ENCODE measurements at places on chromosomes 5 and 9.

DNA sequence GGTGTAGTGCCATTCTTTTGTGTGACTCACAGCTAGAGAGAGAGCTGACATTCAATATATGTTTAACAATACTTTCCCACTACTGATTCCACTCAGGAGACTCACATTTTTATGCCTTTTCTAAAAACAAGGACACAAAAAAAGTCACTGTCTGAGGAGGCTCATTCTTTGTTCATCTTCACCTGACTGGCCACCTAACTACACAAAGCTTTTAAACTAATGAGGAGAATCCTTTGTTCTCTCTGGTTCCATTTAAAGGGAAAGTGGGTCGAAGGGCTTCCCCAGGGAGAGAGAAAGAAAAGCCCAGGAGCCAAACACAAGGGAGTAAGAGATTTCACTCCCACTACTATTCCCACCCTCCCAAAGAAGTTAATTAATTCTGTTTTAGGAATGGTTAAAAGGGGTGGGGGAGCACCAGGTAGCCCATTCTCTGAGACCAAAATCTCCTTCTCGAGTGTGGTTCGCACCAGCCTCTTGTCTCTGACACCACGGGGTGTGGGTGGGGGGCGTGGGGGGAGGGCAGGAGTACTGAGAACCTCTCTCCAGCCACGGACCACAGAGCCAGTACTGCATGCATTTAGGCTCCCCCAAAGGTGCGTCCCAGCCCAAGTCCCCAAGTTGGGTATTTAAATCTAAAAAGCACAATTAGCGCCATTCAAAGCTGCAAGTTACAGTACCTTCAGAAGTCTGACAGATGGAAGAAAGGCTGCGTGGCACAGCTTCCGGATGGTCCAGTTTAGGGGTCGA is 747 bp downstream of the TRPM3 start:
- H3K4me3 ChIP-seq = no peak overlapping the region
- DNase-seq = no peak
- H3K27me3 ChIP-seq = peaks cover 20% of the 10 kb centered on the region
- H3K27ac ChIP-seq = no peak overlapping the region

GRCh38 chr5:126967808-126968466 is 62.4 kb downstream of the MARCHF3 start:
- no peaks in the 10 kb centered on the region for H3K27me3 ChIP-seq
- no peak overlapping the region for H3K4me3 ChIP-seq
- peaks cover 31% of the 10 kb centered on the region for H3K4me1 ChIP-seq
- no peak overlapping the region for H3K27ac ChIP-seq

DNA sequence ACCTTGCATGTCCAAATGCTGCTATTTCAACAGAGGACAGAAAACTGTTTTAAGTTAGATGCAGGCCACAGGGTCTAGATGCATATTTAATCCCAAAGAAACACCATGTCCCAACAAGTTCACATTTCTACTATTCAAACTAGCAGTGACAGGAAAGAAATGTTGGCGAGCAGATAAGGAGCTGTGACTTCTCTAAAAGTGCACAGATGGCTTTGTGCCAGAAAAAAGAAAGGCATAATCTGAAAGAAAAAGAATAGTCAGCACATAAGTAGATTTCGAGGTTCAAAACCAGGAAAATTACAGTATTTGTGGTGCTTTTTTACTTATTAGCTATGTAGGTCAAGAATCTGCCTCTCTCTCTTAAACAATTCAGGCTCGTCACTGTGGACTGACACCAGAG is 178.3 kb downstream of the DNAH5 start:
- peaks cover 14% of the 10 kb centered on the region for H3K4me1 ChIP-seq
- DNase-seq = no peak
- H3K4me3 ChIP-seq = no peak overlapping the region
- H3K27me3 ChIP-seq = no peaks in the 10 kb centered on the region
- no peak overlapping the region for H3K27ac ChIP-seq
- H3K36me3 ChIP-seq = no peaks in the 10 kb centered on the region

GRCh38 chr9:114386886-114387679 is 699 bp downstream of the AKNA start:
- no peaks in the 10 kb centered on the region for H3K36me3 ChIP-seq
- peak; percentile 65 for DNase-seq
- H3K4me1 ChIP-seq = peaks cover 34% of the 10 kb centered on the region
- H3K27ac ChIP-seq = peak overlapping the region; percentile 78

DNA sequence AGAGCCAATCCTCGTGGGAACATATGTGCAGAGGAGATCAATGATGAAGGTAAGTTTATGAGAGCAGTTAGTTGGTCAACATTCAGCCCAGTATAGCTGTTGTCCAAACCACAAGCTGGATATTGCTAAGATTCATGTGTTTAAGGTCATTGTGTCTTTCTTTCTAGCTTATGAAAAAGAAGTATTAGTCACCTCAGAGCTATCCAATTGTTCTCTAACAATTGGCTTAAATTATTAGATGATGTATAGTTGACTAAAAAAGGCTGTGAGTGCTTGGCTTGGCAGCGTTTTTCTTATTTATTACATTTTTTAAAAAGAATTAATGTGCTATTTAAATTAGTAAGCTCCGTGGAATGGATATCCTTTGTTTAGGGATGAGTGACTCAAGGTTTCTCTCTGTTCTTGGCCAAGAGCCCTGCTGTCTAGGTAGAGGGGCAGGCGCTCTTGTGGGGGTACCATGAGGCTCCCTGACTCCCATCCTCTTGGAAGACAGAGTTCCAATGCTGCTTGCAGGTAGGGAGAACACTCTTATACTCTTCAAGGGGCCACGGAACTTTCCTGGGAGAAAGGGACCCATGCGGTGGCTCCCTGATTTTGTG is 487.4 kb downstream of the IRX1 start:
- H3K36me3 ChIP-seq = no peaks in the 10 kb centered on the region
- no peaks in the 10 kb centered on the region for H3K27me3 ChIP-seq
- DNase-seq = no peak
- no peak overlapping the region for H3K4me3 ChIP-seq
- H3K4me1 ChIP-seq = no peaks in the 10 kb centered on the region

GRCh38 chr9:113898596-113898995 is 22.5 kb downstream of the ZNF618 start:
- no peak overlapping the region for H3K4me3 ChIP-seq
- no peaks in the 10 kb centered on the region for H3K27me3 ChIP-seq
- no peak overlapping the region for H3K27ac ChIP-seq
- H3K36me3 ChIP-seq = no peaks in the 10 kb centered on the region
- DNase-seq = no peak

- peaks cover 47% of the 10 kb centered on the region for H3K4me1 ChIP-seq
- DNase-seq = peak; percentile 33
- no peaks in the 10 kb centered on the region for H3K27me3 ChIP-seq
- no peak overlapping the region for H3K4me3 ChIP-seq
- no peaks in the 10 kb centered on the region for H3K36me3 ChIP-seq
These were observed 252.0 kb upstream of the GAS1 start for GRCh38 chr9:87199278-87199677.

DNA sequence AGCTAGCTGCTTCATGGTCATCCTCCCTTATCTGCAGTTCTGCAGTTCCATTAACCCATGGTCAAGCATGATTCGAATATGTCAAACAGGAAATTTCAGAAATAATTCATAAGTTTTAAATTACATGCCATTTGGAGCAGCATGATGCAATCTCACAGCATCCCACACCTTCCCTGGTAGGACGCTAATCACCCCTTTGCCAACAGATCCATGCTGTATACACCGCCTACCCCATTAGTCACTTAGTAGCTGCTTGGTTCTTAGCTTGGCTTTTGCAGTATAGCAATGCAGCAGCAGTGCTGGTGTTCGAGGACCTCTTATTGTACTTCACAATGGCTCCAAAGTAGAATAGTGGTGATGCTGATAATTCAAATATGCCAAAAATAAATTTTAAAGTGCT is 739.7 kb upstream of the CDH9 start:
- H3K27ac ChIP-seq = no peak overlapping the region
- no peak for DNase-seq
- no peaks in the 10 kb centered on the region for H3K4me1 ChIP-seq
- no peaks in the 10 kb centered on the region for H3K27me3 ChIP-seq

GRCh38 chr9:19229595-19230354 is 718 bp upstream of the DENND4C start:
- H3K27me3 ChIP-seq = no peaks in the 10 kb centered on the region
- H3K36me3 ChIP-seq = no peaks in the 10 kb centered on the region
- H3K27ac ChIP-seq = 0 out of 2 replicates have a peak overlapping the region, but pooled peaks have one; percentile 11
- peak; percentile 75 for DNase-seq
- peaks cover 16% of the 10 kb centered on the region for H3K4me1 ChIP-seq
- peak overlapping the region; percentile 94 for H3K4me3 ChIP-seq
